CMK (cell line): ENCODE measurements at places on chromosomes 2 and 18.

GRCh38 chr2:107634172-107634571, 192.5 kb upstream of the RGPD4 start:
- no peak for DNase-seq

DNA sequence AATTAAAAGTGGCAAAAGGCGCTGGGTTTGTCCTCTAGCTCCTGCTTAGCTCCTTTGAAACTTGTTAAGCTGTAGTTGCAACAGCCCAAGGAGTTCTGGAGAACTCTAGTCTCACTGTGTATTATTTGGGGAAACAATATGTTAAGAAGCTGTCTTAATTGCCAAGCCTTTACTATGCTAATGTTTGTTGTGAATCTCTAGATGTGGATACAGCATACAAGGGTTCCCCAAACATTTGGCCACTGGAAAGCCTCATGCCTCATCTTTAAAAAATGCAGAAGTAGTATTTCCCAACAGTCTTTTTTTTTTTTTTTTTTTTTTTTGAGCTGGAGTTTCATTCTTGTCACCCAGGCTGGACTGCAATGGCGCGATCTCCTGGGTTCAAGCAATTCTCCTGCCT, 236.7 kb downstream of the PRKCE start:
- no peak for DNase-seq

- DNase-seq: no peak
Measured at GRCh38 chr2:128838244-128838643, 519.6 kb upstream of the HS6ST1 start.

DNA sequence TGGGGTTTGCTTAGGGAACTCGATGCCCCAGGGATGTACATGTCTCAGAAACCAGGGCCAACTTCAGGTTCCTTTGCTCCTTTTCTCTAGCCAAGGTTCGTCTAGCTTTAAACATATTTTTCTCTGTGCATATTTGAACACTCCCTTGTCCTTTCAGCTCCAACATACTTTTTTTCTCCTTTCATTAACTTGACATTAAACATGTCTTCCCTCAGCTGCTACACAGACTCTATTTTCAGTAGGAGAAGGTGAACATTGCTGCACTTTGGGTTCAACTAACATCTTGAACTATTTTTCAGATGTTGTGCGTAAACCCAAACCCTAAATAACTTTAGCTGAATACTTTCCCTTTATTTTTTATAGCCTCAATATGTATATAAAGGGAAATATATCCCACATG, 212.9 kb downstream of the MTX2 start:
- no peak for DNase-seq

- DNase-seq: no peak
Measured at GRCh38 chr2:112255875-112256274, 1.0 kb upstream of the ZC3H8 start.

DNA sequence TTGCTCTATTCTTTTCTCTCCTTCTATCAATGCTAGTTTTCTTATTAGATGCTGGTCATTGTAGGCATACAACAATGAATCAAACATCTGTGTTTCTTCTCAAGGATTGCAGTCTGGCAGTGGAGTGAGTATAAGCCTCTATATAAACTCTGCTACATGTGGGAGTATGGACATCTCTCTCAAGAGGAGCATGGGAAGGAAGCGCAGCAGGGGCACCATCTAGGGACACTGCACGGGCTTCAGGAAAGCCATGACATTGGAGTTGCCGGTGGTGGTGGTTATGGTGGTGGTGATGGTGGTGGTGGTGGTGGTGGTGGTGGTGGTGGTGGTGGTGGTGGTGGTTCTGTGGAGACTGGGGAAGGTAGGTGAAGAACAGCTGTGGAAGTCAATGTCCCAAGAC, 462.6 kb downstream of the RNF144A start:
- DNase-seq: no peak

- no peak for DNase-seq
Measured at GRCh38 chr2:66431846-66432587, 2.9 kb upstream of the MEIS1 start.

DNA sequence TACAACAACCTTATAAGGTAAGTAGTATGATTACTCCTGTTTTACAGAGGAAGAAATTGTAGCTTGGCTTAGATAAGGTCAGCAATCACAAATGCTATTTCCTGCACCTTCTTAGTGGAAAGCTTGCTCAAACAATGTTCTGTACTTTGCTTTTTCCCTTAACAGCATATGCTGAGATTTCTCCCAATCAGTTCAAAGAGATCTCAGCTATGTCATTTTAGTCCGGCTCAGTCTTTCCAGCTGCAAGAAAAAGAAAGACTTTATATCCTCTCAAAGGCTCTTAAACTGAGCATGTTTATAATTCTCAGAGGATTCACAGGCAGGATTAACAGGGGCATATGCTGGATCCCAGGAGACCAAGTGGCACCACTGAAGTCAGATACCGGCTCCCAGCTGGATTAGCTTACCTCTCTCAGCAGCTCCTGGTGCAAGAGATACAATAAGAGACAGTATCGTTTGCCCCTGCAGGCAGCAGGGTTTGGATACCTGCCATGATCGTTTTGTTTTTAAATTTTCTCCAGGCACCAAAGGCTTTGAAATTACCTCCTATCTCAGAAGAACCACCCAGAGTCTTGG, 29.5 kb downstream of the KIAA2012 start:
- DNase-seq: no peak

GRCh38 chr2:37780387-37780676, 108.9 kb upstream of the CDC42EP3 start:
- no peak for DNase-seq

GRCh38 chr2:54403512-54404238, 52.5 kb upstream of the SPTBN1 start:
- no peak for DNase-seq

GRCh38 chr2:13121096-13121495, 404.4 kb downstream of the TRIB2 start:
- no peak for DNase-seq
